ENCODE measurements at places on chromosomes 13 and 19. TPM values are rescaled to one million over a fixed set of nuclear protein-coding genes. Genes with fewer than 3 reads are reported as not detected.

- no peak for DNase-seq
Observed at GRCh38 chr19:10069046-10069445, 17.1 kb upstream of the SHFL start.

DNA sequence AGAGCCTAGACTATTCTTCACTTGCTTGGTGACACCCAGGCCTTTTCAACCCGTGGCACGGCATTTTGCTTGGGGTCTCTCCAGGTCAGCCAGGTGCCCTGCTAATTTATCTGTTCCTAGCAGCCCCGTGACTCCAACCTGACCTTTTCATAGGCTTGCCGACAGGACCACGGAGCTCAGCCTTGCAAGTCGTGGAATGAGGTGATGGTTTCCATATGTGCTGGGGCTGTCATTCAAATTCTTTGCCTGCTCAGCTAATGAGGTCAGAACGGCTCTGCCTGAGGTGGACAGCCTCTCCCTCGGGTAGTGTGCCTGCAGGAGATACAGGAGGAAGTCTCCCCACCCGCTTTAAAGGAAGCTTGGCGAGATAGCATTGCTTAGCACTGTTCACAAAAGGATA lies 61.0 kb downstream of the SHISA2 start:
- DNase-seq, result no peak

DNA sequence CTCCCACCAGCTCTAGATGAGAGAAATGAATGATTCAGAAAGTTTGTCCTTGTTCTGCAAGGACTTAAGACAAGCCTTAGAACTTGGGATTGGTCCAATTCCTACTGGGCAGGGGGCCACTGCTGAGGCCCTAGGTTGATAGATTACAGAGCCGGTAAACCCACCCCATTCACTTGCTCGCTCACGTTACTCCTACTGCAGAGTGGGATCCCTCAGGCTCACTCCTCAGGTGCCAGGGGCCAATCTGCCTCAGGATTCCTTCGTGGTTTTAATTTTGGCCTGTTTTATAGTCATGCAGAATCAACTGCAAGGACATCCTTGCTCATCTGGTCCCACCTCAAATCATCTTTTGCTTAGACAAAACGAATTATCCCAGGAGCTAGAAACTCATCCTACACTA lies 59.0 kb downstream of the SERP2 start:
- no peak for DNase-seq

DNA sequence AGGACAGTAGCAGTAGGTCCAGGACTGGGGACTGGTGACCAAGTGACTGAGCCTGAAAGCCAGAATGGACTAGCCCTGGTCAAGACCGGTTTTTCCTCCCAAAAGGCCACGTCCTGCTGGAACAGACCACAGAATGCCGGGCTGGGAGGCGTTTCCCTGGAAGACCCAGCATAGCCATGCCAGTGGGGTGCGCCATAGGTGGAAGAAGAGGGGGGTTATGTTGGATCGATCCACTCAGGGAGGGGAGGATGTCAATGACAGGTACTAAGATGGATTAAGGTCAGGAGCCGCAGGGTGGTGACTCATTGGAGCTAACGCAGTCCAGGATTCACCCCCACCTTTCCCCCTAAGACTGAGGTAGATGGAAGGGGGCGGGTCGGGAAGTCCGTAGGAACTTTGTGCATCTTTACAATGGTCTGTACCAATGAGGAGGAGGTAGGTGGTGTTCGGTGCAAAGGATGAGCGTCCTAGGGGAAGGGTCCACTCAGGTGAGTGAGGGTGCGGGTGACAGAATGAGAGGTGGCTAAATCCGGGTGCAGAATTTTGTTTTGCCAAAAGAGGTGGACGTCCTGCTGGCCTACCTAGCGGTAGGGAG lies 21.0 kb downstream of the VASP start:
- DNase-seq, result no peak

DNA sequence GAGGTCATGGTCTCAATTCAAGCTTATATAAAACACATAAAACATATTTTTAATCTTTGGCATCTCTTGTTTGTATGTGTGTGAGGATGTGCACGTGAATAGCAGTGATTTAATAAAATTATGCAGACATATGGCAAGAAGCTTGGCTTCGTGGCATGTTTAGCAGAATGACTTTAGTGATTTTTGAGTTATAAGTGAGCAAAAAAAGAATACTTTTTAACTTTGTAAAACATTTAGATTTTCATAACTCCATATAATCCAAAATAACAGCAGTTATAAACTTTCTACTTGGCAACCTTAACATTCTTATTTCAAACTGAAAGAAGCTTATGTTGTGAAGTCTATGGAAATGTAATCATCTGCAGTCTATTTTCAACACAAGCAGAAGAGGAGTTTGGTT lies 120.6 kb downstream of the SLITRK1 start:
- DNase-seq, result no peak

DNA sequence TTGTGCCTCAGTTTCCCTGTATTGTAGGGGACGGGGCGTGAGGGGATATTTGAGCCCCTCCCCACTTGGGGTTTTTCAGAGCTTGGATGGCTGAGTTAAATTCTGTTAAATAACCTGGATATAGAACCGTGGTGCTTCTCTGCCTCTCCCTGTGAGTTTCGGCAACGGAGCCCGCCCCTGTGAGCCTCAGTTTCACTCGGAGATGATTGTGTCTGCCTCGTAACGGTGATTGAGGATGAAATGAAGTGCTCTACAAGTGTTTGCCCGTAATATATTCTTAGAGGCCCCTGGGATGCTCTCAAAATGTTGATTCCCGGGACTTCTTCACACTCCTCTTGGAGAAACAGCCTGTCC lies 509 bp downstream of the KXD1 start:
- DNase-seq, result no peak

DNA sequence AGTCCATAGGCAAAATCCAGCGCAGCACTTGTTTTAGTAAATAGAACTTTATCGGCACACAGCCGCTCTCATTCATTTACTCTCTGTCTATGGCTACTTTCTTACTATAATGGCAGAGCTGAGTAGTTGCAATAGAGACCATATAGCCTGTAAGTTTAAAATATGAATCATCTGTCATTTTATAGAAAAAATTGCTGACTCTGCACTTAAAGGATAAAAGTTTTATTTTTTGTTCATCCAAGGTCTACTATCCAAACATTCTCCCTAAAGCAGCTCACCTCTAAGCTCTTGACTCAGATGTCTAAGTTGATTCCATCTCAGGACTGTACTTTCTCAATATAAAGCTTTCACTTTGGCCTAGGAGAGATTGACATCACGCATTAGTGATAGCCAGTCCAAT lies 825.7 kb downstream of the OLFM4 start:
- no peak for DNase-seq

GRCh38 chr13:89204435-89204834 lies 1533.3 kb downstream of the SLITRK5 start:
- DNase-seq, result no peak

Gene YJEFN3
- total RNA-seq, result 1.7 TPM

Gene TNNT1
- 5.2 TPM for total RNA-seq

Gene FFAR1
- not detected for total RNA-seq

Measured in HFFc6 (cell line).